ENCODE measurements at places on chromosomes 1 and 21.

DNA sequence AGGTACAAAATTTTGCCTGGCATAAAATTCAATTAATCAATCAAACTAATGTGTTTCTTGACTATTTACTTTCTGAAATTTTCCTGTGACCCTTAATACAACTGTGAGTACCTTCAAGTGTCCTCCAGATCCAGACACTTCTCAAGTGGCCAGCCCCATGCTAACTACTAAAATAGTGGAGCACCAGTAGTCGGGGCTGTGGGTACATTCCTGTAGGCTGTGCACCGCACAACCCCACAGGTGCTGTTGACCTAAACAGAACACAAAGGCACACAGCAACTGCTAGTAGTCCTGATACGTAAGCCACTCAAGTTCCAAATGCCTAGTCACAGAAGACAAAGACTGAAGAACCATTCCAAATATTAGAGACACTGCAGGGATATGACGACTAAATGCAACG, 36.6 kb downstream of the TMEM50B start:
- no peak for DNase-seq

GRCh38 chr1:7140251-7140650, 355.0 kb downstream of the CAMTA1 start:
- DNase-seq, result no peak

GRCh38 chr1:29974316-29974724, 738.0 kb downstream of the PTPRU start:
- DNase-seq, result no peak

DNA sequence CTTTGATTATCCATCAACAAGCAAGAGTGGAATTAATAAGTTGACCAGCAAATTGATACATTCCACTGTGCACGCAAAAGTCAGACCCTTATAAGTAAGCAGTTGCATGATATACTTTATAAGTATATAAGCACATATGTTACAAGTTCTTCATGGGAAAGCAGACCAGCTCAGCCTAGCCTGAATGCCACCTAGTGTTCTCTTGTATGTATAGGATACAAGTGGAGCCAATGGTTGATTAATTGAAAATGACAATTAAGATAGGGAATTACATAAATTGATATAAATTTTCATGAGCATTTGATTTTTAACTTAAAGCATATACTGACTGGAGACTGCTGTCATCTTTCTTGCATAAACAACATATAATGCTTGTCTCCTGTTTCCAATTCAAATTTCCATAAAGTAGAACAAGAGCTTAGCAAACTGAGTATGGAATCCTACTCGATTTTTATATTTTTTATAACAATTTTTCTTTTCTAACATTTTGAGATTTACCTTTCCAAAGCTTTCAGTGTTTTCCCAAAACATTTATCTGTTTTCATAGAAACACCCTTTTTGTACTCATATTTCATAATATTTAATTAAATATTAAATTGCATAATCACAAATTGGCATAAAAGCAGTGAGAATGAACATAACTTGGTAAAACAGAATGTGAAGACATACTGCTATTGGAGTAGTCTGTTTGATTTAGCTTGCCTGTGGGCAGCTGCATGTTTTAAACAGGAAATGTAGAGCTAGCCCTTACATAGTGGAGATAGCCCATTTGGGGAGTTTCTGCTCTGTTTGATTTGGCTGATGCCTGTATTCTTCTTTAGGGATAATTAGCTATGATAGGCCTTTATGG, 62.8 kb downstream of the MAGI3 start:
- no peak for DNase-seq

DNA sequence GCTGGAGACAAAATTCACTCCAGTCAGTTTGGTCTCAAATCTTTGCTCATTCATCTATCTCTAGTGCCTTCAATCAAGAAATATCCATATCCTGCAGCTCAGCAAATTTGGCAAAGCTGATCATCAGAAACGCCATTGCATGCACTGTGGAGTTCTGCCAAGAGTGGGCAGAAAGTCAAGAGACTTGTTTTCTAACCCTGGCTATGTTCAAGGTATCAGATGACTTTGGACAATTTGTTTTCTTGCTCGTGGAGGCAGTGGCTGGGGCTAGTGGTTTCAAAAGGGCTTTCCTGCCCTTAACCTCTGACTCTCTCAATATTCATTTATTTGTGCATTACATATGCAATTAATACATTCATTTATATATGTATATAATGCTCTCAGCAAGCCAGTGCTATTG, 12.8 kb upstream of the LRRC52 start:
- no peak for DNase-seq

- DNase-seq, result no peak
These were observed 263.4 kb downstream of the TTLL7 start for GRCh38 chr1:83735526-83735925.

GRCh38 chr1:1678581-1679380, 13.8 kb downstream of the SLC35E2B start:
- DNase-seq, result no peak

- peak; percentile 13 for DNase-seq
These were observed 11.8 kb upstream of the FASLG start for GRCh38 chr1:172647110-172647564.

DNA sequence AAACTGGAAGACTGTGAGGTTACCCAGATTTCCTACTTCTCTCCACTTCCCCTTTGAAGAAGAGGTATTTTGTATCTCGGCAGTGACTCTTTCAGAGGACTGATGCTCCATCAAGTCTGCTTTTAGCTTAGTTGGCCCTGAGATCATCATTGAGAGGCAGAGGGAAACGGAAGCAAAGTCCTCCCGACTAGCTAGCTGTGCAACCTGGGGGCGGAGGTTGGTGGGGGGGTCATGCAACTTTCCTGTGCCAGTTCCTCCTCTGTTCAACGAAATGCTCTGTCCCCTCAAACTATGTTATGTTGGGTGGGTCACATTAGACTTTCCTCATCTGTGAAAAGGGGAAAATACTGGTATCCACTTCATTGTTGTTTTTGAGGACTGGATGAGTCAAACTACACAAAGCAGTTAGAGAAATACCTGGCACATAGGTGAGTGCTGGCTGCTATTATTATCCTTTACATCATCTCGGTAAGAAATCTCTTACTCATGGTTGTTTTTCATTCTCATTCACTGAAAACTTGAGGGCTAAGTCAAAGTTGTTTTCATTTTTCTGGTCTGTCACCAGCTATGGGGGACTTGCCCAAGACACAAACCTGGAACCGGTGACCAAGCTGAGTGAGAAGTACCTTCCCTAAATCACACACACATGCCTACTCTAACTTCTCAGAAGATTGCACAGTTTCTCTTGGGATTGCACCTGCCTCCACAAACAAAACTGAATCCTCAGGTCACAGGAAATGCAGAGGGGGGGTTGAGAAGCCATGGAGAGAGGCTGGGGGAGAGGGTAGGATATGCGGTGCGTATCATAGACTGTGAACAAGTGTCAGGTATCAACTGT, 83.3 kb downstream of the ABCA4 start:
- no peak for DNase-seq

GRCh38 chr1:219965285-219966070, 37.1 kb upstream of the SLC30A10 start:
- no peak for DNase-seq

DNA sequence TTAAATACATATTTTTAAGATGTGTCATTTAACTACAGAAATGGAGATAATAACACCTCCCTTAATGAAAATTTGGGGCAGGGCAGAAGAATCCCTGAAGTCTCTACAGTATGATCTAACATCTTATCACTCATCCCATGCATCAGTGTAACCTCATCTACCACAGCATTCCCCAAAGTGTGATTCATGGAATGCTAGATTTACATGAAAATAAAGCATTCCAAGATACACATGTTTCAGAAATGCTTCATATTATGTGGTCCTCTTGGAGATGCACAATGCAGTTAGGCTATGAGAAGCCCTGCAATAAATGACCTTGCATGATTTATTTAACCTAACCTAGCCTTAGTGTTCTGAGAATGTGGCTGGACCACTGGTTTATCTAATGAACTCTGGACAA, 166.9 kb upstream of the SYT6 start:
- DNase-seq, result no peak

DNA sequence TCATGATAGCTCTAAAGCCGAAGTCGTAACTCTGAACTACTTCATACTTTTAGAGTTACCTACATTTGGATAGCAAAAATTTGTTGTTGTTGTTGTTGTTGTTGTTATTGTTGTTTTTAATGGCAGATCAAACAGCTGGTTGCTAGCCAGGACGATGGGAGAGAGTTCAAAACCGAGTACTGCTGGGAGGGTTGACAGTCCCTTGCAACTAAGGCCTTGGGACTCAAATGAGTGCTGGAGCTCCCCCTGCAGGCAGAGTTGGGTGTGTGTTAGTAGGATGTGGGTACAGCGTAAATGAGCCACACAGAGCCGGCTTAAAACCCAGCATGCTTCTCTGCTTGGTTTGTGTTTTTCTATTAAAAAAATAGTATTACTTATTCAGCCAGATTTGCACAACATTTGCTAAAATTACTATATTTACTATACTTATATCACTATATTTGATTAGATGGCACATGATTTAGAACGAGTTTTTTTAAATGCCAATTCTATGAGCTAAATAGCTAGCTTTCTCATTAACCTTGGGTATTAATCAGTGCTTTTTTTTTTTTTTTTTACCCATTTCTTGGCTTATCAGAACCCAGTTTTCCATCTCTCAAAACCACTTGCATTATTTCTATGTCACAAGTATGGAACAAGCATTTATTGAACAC, 129.2 kb upstream of the SYT6 start:
- DNase-seq, result peak; percentile 71

DNA sequence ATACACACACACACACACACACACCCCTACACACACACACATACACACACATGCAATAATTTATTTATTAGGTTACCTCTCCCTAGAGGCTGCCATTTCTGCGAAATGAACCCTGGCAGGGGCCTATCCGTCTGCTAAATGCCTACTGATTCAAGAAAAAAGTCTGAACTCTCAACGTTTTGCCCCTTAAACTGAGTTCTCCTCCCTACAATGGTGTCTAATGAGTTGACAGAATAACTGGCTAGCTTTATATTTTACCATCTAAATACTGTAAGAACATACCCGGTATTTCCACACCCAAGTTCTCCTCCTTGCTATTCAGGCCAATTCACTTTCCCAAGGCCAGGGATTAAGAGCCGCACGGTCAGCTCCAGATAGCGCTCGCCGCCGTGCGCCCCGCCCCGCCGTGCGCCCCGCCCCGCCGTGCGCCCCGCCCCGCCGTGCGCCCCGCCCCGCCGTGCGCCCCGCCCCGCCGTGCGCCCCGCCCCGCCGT, 339 bp upstream of the RNPC3 start:
- DNase-seq, result no peak

DNA sequence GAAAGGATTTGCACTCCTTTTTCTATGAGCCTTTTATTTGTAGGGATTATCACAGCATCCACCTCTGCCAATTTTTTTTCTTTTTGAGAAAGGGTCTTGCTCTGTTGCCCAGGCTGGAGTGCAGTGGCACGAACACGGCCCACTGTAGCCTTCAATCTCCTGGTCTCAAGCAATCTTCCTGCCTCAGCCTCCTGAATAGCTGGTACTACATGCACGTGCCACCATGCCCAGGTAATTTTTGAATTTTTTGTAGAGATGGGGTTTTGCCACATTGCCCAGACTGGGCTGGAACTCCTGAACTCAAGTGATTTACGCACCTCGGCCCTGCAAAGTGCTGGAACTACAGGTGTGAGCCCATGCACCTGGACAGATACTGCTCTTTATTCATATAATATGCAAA, 2.1 kb downstream of the SAMSN1 start:
- DNase-seq, result no peak

DNA sequence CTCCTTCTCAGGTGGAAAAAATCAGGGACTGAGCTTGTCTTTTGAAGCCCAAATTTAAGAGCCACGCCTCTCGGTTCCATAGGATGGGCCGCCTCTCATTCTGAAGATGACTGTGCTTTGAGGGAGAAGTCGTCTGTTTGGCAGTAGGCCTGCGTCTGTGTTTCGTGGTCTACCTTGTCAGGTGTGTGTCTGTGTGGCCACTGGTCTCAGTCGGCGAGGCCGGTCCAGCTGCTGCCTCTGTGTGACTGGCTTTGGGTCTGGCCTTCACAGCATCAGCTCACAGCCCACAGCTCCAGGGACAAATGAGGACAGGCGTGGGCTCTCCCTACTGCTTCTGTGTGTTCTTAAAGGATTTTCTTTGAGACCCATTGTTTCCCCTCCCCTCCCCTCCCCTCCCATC, 50.3 kb downstream of the B3GALT5 start:
- no peak for DNase-seq

DNA sequence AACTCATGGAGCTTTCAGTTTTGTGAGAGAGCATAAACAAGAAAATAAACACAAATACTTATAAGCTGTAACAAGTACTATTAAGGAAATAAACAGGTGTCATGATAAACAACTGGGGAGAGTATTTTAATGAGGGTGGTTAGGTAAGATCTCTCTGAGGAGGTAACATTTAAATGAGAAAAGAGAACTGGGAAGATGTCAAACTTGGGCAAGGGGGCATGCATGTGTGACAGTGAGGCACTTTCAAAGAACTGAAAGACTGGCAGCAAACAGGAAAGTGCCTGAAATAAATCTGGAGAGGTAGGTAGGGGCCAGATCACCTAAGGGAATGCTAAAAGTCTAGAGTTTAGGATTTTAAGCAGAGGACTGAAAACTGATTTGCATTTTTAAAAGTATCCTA, 37.8 kb downstream of the NSL1 start:
- DNase-seq, result no peak

GRCh38 chr1:232676307-232676706, 46.4 kb upstream of the SIPA1L2 start:
- no peak for DNase-seq

GRCh38 chr1:50109647-50110075, 941 bp downstream of the ELAVL4 start:
- no peak for DNase-seq

All from activated CD8-positive, alpha-beta memory T cell treated with anti-CD3 and anti-CD28 coated beads for 1 hour (primary cell).